ENCODE measurements at places on chromosomes 4 and X.
A peak's percentile ranks its signal among the peaks of the same experiment; 100 is the strongest.

DNA sequence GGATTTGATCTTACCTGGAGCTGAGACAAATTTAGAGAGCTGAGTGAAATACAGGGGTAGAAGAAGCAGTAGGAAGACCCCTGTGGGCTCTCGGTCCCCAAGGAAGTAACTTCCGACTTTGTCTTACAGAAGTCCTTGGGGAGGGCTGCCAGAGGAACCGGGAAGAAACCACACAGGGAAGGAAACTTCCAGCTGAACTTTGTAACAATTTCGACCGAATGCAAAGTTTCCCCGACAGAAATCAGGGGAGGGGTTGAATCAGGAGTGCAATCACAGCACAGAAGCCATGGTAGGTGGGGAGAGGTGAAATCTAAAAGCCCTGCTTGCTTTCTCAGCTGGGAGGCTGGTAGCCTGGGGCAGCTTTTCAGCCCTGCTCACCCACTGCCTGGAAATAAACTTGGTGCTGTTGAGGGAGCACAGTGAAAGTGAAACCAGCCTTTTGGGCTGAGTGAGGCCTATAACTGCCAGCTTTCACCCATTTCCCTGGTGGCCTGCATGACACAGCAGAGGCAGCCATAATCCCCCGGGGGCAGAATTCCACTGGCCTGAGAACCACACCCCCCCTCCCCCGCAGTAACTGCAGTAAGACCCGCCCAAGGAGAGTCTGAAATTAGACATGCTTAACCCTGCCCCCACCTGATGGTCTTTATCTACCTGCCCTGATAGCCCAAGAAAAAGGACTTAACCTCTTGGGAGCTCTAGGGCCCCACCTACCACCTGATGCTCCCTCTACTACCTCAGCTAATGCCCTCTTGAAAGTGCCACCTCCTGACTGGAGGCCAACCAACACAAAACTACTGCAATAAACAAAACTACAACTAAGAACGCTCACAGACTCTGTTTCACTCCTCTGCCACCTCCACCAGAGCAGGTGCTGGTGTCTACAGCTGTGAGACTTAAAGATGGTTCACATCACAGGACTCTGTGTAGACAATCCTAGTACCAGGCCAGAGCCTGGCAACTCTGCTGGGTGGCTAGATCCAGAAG lies 248.2 kb downstream of the PARM1 start:
- DNase-seq: no peak

DNA sequence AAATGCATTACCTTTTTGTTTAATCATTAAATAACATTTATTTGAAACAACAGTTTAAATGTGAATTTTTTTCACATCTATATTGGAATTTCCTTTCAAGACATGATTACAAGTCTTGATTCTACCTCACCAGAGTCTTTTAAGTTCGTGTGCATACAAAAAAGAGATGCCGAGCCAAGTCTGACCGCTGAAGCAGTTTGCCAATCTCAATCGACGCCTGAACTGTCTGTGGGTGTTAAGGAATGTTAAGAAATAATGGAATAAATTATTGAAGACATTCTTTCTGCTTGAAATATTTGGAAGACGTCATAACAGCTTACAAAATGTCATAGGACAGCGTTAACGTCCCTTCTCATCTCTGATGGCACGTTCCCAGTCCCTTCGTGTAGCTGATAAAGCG lies 27.9 kb upstream of the TNIP3 start:
- no peak for DNase-seq

GRCh38 chr4:98673288-98673644 lies 14.9 kb upstream of the TSPAN5 start:
- no peak for DNase-seq

DNA sequence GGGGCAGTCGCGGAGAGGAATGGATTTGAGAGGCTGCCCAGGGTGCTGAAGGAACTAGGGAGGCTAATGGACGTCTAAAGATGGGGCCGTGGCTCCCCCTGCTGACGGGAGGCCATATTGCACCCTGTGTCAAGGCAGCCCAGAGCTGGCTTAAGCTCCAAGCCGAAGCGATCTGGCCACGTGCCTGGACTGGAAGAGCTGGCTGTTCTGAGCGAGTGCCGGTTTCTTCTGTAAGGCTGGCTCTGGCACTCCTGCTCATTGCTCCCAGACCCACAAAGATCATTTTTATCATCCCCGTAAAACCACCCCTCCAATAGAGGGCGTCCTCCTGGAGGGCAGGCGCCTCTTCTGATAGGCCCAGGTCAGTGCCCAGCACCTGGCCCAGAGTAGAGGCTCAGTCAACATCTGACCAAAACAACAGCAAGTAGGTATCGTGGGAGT lies 5.6 kb downstream of the PNCK start:
- DNase-seq: peak; percentile 68

DNA sequence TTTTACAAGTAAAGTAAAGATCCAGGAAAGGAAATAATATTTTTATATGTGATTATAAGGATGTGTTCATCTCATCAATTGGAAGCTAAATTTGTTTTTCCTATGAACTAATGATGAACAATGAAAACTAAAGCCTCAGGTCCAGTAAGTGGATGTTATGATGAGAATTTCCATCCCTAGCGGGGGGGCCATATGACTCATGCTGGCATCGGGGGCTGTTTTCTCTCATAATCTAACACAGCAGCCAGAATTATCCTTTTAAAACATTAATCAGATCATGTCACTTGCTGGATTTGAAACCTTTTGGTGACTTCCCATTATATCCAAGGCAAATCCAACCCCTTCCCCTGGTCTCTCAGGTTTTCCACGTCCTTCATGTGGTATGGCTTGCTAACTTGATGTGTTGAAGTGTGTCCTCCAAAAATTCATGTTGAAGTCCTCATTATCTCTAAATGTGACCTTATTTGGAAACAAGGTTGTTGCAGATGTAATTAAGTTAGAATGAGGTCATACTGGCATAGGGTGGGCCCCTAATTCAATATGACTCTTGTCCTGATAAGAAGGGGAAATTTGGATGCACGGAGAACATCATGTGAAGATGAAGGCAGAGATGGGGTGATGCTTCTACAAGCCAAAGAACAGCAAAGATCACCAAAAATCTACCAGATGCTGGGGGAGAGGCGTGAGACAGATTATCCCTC lies 96.8 kb downstream of the AKAP4 start:
- no peak for DNase-seq

DNA sequence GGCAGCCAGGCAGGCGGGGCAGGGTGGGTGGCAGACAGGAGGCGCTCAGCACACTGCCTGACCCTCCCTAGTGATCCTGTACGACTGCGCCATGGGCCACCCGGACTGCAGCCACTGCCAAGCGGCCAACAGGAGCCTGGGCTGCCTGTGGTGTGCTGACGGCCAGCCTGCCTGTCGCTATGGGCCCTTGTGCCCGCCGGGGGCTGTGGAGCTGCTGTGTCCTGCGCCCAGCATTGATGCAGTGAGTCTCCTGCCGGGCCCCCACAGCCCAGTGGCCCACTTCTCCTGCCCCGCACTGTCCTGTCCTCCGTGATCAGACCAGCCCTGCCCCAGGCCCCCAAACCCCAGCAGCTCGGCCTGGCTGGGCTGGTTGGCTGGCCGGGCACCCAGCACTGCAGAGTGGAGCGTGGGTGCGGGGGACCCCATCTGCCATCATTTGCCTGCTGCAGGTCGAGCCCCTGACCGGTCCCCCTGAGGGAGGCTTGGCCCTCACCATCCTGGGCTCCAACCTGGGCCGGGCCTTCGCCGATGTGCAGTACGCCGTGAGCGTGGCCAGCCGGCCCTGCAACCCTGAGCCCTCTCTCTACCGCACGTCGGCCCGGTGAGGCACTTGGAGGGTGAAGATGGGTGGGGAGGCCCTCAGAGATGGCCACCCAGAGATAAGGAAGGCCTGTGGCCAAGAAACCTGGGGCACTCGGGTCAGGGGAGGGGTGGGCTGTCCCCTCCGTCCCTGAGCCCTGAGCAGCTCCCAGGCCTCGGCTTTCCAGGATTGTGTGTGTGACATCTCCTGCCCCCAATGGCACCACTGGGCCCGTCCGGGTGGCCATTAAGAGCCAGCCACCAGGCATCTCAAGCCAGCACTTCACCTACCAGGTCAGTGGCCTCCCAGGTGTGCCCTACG lies 7.6 kb downstream of the PLXNB3 start:
- DNase-seq: no peak

DNA sequence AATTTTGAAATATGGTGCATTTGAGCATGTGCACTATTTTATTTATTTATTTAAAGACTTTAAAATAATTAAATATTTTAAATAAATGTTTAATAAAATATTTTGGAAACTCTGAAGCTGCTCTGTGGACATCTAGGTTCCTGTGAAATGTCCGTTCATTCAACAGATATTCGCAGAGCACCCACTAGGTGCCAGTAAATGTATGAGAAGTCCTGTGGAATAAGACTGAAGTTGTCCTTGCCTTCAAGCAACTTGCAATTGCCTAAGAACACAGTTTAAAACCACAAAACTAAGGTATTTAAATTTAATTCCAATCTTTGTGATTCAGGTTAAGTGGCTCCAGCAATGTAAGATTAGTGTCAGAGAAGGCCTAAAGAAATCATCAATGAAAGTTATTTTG lies 306.7 kb downstream of the GBA3 start:
- DNase-seq: no peak

DNA sequence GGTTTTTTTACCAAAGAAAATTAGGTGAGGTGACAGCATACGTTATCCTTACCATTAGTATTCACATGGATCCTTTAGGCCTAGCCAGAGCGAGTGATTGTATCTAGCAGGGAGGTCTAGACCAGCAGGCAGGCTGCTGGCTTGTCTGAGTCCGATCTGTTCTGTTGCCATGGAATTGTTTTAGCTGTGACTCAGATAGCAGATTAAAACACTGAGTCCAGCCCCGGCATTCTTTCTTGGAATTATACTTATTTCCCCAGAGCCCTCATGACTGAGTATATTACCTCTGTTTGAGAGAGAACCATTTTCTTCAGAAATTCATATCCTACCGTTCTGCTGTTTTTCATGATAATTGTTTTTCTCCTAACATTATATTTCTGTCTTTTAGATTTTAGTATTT lies 37.4 kb downstream of the OCRL start:
- no peak for DNase-seq

DNA sequence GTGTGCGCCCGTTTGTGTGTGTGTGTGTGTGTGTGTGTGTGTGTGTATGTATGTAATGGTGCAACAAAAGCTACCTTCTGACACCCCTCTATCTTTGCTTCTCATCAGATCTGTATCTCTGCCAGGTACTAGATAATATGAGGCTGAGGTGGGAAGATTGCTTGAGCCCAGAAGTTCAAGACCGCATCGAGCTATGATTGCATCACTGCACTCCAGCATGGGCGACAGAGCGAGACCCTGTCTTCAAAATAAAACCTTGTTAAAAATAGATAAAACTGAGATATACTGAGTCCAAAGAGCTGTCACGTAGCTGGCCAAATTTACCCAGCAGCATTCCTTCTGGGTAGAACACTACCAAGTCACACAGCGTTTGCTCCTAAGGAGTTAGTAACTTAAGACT lies 18.4 kb downstream of the NLGN4X start:
- DNase-seq: no peak

DNA sequence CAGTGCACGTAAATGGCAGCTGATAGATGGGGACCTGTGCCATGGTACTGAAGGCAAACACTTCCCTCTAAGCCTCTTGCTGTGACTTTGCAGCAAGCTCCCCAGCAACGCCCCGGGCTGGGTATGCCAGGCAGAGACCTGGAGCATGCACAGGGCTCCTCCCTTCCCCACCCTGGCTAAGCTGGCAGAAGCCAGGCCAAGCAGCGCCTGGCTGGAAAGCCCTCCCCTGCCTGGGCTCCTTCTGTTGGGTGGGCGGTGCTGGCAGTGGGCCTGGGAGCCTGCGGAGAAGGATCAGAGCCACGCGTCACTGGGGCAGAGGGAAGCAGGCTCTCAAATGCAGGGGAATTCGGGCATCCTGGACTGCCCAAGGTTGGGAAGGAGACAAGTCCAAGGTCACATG lies 3.6 kb downstream of the ATP2B3 start:
- no peak for DNase-seq

DNA sequence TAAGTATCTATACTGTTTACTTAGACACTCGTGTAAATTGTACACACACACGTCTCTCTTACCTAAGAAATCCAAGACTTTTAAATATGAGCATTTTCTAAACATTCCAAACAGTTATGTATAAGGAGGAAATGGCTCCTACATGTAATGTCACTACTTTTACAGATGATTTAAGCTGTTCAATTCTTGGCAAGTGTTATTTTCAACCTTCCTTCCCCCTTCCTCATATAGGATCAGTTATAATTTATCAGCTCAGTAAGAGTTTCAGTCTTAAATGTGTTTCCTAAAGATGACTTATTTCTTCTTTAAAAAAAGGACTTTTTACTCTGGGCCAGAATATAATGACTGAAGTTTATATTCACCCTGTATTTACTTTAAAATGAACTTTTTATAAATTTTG lies 601.1 kb downstream of the ANKRD50 start:
- no peak for DNase-seq

Measured in activated CD4-positive, alpha-beta T cell treated with anti-CD3 and anti-CD28 coated beads, Interleukin-2, amount 50 U/mL, for 24 hours (primary cell).